ENCODE measurements at places on chromosomes 2 and 18.

DNA sequence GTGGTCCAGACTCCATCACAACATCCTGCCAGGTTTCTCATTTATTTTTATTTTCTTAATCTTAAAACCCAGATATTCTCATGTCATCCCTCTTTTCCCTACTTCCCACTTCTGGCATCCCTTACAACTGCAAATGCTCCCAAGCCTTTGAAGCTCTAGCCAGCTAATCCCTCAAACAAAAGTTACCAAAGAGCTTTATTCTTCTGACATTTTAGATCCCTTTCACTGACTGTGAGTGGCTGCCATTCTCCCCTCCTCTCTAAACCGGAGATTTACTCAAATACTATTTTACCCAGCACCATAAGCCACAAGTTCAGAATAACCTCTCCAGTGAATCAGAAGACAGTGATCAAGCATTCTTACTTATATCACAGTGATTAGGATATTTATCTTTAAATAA lies 569.0 kb upstream of the SYT4 start:
- no peak for DNase-seq

- DNase-seq, result peak; percentile 61
Measured at GRCh38 chr2:46815121-46815802, 100.3 kb downstream of the MCFD2 start.

DNA sequence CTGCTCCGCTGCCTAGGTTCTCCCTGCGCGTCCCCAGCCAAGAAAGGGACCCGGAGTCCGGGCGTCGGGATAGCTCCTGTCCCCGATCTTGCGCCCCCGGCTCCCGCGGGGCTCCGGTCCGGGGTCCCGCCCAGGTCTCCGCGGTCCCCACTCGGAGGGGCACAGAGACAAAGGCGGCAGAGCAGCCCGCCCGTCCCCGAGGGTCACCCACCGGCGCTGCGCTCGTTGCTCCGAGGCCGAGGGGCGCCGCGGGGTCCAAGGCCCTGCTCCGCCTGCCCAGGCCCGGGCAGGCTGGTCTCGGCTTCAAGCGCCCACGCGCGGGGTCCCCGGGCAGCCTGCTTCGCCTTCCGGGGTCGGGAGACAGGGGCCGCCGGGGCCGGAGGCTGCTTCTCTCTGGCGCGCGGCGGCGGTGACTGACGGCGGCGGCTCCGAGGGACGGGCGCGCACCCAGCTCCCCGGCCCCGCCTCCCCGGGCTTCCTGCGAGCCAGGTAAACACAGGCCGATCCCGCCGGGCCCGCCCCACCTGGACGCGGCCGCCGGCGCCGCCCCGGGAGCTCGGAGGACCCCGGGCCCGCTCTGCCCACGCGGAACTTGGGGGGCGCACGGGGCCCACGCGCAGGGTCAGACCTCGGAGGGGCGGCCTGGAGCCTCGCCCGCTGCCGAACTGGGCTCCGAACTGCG lies at the start of gene MBP:
Gene MBP, minus strand, starts transcription at position 415 of the 682 bp plus-strand sequence. CDS start 27,522 bp downstream, outside the sequence.
- DNase-seq, result no peak

DNA sequence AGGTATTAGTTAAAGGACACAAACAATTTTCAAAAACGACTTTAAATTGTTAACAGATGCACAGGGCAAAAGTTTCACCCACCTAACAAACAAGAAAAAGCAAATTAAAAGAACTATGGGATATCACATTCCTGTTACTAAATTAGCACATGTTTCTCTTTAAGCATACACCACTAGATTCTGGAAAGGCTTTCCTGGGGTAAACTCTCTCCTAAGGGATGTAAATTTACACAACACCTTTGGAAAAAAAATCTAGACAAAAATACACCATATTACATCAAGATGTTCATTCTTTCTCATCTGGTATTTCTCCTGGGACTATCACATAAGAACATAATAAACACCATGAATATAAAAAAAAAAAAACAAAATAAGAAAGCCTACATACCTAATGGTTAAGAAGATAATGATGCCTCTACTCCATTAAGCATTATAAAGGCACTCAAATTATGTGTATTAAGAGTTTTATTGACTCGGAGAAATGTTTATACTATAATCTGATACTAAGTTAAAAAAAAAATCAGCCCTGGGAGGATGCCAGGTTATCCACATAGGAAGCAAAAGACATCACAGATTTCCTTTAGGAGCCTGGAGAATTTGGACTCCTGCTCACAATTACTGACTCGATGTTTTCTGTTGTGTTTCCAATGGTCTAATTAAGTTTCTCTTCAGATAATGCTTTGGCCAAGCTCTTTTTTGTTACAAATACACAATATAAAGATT lies 82.8 kb upstream of the AFF3 start:
- DNase-seq, result peak; percentile 23

DNA sequence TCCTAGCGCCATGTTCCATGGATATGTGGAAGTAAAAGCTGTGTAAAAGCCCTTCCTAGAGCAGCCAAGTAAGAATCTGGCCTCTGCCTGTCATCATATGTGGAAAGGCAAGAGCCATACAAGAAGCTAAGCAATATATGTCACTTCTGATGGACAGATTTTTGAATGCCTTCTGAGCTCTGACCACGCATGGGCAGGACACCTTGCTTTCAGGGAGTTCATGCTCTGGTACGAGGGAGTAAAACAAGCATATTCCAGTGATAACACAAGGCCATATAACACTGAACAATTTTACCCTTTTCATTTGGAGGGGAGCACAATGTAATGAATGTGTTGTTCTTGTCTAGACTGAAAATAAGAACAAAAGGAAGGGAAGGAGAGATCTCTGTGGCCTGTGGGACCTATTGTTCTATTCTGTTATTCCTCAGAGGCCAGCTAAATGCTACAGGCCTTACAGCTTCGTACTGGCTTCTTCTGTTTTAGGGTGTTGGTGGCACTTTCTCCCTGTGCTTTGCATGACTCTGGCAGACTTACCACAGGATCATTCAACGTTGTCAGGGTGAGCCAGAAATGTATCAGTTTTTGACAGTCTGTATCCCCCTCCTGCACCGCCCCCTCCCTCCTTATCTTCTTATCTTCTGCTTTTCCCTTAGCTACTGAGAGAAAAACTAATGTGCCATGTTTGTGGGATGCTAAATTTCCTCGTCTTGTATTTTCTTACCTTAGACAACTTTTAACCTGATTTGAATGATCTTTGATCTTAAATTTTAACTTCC lies 99.5 kb downstream of the MAP4K4 start:
- DNase-seq, result no peak

DNA sequence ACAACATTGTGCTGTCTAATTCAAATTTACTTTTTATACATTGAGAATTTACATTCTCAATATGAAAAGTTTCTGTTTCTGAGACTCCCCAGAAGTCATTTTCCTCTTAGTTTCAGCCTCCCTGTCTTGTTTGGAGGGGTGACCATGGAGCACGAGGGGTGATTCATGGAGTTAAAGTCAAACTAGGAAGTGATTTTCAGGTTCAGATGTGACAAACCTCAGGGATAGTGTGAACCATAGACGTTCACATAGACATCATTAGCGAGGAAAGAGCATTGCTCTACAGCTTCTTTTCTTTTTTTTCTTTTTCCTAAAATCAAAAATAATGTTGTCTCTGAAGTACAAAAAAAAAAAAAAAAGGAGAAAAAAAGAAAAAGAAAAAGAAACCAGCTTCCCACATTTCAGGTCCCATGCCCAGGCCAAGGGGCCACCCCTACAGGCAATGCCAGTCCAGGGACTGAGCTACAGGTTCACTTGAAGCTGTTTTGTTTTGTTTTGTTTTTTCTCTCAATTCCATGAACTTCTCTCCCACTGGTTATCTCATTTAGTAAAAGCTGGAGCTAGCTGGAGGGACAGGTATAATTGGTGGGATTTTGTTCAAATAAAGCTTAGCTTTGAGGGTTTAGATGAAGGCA lies 18.1 kb upstream of the LCLAT1 start:
- no peak for DNase-seq

- no peak for DNase-seq
Measured at GRCh38 chr2:10475811-10476660, 27.9 kb upstream of the ODC1 start.

GRCh38 chr2:45117383-45117782 lies 108.1 kb upstream of the SIX2 start:
- DNase-seq, result no peak

GRCh38 chr18:5389356-5389755 lies 93.8 kb upstream of the ZBTB14 start:
- no peak for DNase-seq

- no peak for DNase-seq
Measured at GRCh38 chr18:24274837-24275236, 122.8 kb downstream of the OSBPL1A start.

All from EH (cell line).